ENCODE measurements at places on chromosomes 5 and 9.
A peak's percentile ranks its signal among the peaks of the same experiment; 100 is the strongest.

DNA sequence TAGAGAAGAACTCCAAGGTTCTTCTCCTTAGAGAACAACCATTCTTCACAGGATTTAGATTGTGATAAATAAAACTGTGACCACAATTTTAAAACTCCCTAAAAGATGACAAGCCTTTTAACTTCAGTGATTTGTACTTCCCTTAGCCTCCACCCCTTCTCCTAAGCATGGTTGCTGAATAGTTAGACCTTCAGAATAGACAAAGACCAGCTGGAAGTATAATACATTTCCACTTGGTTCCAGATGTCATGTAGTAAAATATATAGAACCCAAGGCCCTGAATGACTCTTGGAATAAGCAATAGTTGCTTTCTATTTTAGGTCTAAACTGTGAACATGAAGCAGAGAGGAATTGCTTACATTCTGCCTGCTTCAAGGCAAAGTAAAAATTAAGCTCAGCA, 208.7 kb downstream of the ARRDC3 start:
- no peak for DNase-seq

DNA sequence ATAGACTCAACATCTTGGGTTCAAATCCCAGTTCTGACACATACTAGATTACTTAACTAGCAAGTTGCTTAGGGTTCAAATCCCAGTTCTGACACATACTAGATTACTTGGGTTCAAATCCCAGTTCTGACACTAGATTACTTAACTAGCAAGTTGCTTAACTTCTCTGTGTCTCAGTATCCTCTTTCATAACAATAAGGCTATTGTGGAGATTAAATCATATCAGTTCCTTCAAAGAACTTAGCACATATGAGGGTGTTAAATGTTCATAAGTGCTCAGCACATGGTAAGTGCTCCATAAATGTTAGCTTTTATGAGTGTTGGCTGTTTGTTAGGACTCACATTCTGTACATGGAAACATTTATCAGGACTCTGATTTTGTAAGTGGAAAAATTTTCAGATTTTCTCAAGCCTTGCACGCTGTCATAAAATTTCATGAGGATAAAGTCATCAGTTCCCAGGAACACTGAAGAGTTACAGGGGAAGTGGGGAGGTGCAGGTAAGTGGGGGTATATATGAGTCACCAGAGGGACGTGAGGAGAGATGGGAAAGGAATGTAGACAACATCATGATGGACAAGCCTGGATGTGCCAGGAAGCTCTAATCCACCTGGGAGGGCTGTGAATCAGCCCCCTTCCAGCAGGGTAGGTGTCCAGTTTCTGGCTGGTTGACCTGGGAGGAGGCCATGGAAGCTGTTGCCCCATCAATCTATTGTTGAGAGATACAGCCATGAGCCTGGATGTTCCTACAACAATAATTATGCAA, 532.2 kb upstream of the WWC1 start:
- no peak for DNase-seq

DNA sequence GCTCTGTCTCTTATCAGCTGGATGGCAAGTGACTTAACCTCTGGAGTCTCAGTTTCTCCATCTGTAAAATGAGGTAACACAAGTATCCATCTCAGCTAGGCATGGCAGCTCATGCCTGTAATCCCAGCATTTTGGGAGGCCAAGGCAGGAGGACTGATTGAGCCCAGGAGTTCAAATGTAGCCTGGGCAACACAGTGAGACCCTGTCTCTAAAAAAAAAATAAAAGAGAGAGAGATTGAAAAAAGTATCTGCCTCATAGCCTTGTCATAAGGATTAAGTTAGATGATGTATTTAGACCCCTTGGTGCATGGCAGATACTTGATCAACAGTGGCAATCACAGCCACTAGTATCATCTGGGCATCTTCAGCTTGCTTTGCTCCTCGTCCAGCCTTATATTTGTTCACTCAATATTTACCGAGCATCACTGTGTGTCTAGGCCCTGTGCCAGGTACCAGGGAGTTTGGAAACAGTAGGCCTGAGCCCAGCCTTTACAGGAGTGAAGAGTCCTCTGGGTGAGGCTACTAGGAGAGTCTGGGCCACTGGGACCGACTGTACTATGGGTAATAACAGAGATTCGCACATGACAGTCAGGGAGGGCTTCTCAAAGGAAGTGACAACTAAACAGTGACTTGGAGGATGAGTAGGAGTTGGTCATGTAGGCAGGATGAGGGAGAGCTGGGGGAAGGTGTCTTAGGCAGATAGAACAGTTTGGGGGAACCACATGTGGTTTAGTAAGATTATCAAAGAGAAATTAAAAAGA, 34.2 kb downstream of the CORO2A start:
- DNase-seq = no peak

DNA sequence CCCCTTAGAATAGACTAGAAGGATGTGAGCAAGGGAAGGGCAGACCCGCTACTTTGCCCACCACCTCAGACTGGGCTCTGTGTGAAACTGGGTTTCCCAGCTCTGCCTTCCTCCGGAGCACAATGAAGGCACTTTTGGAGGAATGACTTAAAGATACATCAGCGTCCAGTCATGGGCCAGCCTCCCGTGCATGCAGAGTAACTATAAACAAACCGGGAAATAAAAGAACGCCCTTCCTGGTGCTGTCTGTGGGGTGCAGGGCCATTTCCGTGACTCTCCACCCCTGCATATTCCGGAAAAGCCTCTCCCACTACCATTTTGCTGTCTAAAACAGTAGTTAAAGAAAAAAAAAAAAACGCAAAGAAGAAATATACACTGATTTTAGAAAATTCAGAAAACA, 165.9 kb upstream of the IRX4 start:
- DNase-seq = no peak

DNA sequence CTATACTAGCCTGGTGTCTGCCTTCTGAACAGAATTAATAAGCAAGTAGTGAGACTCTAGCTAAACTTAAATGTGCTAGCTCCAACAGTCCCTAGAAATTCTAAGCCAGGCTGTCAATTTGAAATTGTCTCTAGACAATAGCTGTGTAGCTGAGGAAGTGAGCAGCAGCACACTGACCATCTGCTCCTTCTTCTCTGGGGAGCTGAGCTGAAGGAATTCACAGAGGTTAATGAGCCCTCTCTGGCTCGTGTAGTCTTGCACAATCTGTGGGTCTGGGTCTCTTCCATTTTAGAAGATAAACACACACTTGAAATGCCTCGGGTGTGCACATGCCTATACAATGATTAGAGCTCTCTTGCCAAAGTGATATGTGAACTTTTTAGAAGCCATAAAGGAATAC, 63.5 kb upstream of the BARX1 start:
- DNase-seq = no peak

GRCh38 chr9:105191508-105192121, 52.8 kb upstream of the SLC44A1 start:
- no peak for DNase-seq

- peak; percentile 68 for DNase-seq
Observed at GRCh38 chr9:81687521-81688261, 1.7 kb downstream of the TLE1 start.

DNA sequence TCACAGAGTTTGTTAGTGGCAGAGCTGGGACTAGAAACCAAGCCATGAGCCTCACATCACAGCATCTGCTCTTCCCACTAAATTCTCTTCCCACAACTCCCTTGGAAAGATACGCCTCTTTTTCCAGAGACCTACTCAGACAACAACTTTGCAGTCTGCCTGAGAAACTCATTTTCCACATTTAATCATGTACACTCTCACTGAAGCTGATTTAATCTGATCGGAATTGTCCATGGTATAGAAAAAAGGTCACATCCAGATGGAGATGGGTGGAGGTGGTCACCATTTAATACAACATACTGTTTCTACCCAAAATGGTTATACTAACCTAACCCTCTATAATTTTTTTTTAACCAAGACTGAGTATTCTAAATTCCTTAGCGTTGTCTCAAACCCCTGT, 366.2 kb downstream of the ENC1 start:
- DNase-seq = no peak

- no peak for DNase-seq
Observed at GRCh38 chr5:107474361-107474715, 196.4 kb downstream of the EFNA5 start.

DNA sequence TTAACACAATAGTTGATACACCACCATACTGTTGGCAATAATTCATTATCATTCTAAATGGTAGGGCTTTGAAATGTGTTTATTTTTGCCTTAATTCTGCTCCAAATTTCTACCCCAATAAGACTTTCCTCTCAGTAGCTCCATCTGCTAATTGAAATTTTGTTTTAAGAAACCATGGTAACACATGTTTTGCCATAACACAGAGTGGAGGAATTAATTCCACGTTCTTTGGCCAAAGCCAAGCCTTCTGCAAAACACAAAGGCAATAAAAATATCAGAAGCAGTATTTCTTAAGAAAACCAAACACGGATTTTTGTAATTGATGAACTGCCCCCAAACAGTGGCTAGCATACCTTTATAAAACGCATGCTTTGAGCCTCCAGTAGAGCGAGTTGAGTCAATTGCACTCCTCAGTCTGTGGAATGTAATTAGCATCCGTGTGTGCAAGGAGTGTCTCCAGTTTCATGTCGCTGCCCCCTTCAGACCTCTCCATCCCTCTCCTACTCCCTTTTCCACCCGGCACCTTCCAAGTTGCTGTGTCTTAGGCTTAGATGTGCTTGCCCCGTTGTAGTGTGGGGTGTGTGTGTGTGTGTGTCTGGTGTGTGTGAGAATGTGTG, 58.2 kb upstream of the CKS2 start:
- no peak for DNase-seq

DNA sequence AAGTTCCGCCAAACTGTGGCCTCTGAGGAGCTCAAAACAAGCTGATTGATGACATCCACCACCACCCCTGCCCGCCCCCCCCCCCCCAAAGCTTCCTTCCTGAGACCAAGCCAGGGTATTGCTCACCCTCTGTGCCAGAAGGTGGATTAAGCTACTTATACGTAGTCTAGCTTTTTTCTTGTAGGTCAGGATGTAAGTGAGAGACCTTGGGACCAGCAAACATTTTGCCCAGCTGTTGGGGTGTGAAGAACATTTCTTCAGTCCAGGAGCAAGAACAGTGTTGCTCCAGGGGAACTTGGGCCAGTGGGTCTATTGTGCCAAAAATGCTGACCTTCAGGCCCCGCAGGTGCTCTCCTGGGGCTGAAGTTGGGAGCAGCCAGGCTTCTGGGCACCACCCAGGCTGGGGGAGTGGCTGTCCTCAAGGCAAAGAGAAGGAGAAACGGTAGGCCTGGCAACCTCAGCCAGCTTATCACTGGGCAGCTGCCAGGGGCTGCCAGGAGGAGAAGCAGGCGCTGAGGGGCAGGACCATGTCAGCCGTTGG, 18.0 kb downstream of the NEURL1B start:
- DNase-seq = peak; percentile 67

- no peak for DNase-seq
Observed at GRCh38 chr5:41522193-41522786, 11.9 kb upstream of the PLCXD3 start.

DNA sequence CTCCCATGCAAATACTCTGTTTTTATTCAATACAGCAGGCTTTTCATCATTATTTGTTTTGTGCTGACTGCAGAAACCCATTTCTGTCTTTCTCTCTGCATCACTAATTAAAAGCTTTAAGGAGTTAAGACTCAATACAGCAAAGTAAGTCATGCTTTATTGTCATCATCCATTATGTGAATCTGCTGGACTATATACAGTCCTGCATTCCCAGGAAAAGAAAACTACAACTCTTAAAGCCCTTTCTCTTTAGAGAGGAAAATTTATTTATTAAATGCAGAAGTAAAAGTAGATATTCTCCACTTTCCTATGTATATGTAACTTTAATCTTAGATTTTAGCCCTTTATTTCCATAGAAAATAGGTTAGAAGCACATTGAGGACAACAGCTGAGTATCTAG, 706.6 kb upstream of the RGMB start:
- DNase-seq = no peak

DNA sequence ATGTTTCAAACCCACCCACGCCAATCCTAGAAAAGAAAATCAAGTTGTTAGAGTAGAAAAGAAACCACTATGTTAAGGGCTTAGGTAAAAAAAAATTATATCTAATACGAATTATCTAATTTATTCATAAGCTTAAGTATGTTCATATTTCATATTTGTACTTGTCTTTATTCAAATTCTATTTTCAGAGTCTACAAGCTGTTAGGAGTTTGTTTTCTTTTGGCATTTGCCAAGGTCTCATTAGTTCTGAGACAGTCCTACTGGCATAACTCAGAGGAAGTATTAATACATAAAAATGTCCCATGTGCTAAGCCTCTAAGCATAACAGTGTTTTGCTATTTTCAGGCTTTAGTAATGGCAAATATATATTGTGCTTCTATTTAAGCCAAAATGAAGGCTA, 57.6 kb downstream of the STARD4 start:
- no peak for DNase-seq

DNA sequence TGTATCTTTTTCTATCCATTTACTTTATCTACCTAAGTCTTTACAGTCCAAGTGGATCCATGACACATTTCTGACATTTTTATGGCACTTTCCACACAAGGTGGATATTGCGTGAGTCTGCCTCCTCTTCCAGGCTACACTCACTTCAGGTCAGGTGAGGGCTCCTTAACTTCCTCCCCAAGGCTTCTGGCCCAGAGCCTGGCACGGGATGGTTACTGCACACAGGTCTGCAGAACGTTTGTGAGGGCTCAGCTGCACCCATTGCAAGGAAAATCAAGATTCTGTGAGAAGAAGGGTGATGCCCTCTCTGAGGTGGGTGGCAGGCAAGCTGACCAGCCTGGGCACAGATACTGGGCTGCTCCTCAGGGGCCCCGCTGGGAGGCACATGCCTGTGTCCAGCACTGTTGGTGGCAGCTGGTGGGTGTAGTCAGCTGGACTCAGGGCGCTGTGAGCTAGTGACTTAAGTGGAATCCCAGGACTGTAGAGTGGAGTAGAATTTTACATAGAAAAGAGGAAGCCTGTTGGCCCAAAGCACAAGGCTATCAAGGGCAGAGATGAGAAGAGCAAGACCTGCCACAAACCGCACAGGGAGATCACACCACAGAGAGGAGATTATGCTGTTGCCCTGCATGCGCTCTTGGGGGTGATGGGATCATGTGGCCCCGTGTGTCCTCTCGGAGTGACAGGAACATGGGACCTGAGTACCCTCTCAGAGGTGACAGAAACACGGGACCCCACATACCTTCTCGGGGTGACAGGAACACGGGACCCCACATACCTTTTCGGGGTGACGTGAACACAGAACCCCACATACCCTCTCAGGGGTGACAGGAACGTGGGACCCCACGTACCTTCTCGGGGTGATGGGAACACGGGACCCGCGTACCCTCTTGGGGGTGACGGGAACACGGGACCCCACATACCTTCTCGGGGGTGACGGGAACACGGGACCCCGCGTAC, 21.3 kb downstream of the AHRR start:
- no peak for DNase-seq

- DNase-seq = no peak
Observed at GRCh38 chr9:134796882-134797281, 83.7 kb upstream of the FCN2 start.

DNA sequence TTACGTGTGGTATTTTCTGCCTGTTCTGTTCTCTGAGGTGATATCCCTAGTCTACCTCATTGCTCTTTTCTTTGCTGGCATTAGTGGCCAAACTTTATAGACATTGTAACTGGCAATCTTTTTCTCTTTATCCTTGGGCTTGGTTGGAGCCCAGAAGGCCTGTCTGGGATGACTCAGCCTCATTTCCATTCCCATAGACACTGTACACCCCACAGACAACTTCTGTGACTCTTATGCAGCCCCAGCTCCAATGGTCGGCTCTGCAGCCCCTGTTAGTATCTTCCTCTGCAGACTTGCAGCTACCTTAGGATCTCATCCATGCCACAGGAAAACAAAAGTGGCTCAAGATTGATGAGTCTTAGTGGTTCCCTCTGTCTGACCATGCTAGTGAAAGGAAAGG, 79.8 kb downstream of the CFAP95 start:
- no peak for DNase-seq

- DNase-seq = peak; percentile 31
Observed at GRCh38 chr5:139481580-139482049, 943 bp downstream of the STING1 start.

Data from SK-N-SH (cell line).